Mesendoderm (in vitro differentiated cells): ENCODE measurements at places on chromosomes 2 and 18.
A peak's percentile ranks its signal among the peaks of the same experiment; 100 is the strongest.

DNA sequence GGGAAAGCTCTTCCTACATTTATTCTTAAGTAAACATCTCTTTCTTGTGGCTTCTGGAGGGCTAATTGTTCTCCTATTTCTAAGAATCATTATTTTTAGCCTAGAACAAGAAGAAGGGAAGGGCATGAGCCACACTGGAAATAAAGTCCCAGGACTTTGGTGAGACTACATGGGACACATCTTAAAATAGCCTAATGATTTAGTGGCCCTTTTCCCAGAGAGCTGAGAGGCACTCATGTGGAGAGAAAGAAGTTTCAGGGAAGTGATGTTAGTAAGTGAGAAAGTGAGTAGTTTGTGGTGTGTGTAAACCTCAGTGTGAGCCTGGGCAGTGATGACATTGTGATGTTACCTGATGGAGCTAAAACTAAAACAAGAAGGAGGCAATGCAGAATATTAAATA, 14.6 kb downstream of the ITGA4 start:
- no peak for DNase-seq

DNA sequence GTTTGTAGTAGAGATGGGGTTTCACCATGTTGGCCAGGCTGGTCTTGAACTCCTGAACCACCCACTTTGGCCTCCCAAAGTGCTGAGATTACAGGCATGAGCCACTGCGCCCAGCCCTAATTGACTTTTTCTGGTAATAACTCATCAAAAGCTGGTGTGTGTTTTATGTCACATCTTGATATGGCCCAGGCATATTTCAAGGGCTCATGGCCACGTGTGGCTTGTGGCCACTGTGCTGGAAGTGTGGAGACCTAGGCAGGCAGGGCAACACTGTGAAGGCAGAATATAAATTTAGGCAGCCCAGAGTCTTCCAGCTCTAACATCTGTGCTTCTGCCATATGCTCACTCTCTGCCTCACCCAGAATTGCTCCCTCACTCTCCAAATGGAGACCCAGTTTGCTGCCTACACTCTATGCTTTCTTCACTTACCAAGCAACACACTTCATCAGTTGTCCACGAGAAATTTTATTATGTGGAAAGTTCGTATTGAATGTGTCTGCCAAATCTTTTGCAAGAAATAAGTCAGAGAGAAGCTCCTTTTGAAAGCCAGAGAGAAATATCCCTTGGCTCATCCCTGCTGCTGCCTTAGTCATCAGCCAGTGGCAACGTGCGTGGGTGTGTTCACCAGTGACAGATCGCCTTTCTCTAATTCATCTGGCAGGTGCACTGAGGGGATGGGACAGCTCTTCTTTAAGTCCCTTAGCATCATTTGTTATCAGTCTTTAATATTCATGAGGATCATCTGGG, 129.4 kb upstream of the CXCR4 start:
- no peak for DNase-seq

DNA sequence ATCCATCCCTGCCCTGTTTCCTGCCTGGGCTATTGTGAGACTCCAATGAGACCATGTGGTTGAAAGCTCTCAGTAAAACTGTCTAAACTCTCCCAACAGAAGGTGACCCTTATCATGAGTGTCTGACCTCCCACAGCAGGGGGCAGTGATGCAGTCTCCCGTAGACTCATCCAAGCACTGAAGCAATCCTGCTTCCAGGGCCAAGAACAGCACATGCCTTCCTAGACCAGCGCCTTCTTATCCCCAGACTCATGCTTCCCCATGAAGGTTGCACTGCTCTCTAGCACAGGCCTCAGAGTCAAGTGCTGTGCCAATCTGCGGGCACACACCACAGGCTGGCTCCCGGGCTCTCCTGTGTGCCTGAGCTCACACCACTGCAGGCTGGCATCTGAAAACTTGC, 112.3 kb downstream of the TNS1 start:
- peak; percentile 30 for DNase-seq

DNA sequence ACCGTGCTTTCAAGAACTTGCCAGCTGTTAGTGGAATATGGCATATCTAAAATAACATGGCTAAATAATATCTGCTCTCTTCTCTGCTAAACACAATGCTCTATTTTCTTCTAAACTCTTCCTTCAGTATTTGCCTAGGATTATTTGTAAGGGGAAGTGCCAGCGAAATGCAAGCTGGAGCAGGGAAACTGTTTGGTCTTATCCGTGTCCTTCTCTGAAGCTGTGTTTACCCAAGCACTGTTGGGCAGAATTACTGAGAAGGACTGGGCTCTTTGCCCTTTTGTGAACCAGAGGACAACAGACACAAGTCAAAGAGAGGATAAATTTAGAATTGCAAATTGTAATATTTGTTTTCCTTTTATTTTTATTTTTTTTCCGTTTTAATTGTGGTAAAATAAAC, 23.6 kb downstream of the CPO start:
- DNase-seq, result no peak

DNA sequence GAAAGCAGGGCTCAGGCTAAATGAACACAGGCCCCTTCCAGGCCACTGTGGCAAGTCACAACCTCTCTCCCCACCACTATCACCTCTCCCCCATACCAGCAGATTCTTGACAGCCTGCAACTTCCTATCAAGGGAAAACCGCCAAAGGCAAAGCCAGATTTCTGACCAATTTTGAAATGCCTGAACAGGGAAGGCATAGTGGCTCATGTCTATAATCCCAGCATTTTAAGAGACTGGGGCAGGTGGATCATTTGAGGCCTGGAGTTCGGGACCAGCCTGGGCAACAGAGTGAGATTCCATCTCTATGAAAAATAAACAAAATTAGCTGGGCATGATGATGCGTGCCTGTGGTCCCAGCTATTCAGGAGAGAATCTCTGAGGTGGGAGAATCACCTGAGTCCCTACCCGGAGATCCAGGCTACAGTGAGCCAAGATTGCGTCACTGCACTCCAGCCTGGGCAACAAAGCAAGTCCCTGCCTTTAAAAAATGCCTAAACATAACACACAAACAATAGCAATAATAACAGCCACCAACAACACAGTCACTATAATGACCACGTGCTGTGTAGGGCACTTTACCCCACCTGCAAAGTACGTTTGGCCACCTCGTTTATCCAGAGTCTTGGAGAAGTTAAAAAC, 75.5 kb upstream of the GLI2 start:
- no peak for DNase-seq

DNA sequence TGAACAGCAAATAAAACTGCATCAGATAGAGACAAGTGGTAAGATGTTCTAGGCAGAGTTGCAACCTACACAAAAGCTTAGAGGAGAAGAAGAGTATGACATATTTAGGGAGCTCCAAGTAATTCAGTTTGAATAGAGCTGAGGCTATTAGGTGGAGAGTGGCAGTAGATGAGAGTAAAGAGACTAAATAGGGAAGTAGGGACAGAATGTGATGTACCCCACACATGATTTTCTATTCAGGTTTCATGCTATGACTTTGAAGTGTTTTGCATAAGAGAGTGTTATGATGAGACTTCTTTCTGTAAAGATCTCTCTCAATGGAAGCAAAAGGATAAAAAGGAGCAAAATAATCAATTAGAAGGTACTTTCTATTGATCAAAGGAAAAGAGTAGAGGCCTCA, 206.8 kb upstream of the ERBB4 start:
- DNase-seq, result no peak

GRCh38 chr2:9463698-9464034, 10.7 kb upstream of the IAH1 start:
- DNase-seq, result no peak

DNA sequence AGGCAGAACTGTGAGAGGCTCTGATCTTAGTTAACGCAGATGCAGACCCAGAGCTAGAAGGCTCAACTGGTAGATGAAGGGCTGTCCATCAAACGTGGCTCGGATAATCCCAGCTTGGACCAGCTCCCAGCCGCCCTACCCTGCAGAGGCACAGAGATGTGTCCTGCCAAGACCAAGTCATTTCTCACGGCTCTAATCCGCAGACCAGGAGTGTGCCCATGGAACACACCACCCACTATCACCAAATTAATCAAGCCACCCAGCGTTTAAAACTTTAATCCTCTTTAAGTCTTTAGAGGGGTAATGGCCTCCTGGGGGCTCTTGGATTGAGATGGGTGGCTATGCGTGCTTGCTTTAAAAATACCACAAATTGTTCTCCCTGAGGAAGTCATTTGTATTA, 17.5 kb downstream of the LYPD1 start:
- DNase-seq, result peak; percentile 18

DNA sequence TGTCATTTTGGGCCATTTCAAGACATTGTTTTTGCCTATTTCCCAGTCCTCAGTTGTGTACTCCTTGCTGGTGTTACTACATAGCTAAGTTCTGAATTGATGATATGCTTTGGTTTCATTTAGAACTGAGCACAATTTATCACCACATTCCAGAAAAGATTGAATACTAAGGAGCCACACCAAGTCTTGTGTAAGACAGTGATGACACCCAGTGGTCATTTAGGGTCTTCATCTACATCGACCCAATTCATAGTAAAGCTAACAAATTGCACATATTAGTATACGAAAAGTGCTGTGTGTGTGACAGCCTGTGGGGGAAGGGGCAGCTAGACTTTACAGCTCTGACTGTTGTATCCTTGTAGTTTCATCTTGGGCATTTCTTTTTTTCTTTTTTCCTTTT, 10.9 kb upstream of the DLX2 start:
- DNase-seq, result peak; percentile 40

DNA sequence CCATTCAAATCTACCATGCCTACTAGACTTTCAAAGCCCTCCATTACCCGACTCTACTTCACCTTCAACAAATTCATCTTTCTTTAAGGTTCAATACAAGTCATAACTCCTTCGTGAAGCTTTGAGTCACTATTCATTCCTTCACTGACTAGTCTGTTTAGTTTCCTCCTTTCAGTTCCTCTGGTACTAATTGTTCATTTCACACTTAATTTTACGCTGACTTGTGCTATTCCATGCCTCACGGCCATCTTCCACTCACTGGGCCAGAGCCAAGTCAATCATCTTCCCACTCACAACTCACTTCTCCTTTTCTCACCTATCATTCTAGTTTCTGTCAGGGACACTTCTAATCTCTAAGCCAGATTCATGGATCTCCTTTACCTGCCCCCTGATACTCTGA, 136.2 kb downstream of the MTX2 start:
- no peak for DNase-seq

- no peak for DNase-seq
These were observed 288.8 kb upstream of the CELF4 start for GRCh38 chr18:37854396-37854795.

- DNase-seq, result peak; percentile 87
These were observed 76.3 kb upstream of the RBBP8 start for GRCh38 chr18:22856870-22857269.

DNA sequence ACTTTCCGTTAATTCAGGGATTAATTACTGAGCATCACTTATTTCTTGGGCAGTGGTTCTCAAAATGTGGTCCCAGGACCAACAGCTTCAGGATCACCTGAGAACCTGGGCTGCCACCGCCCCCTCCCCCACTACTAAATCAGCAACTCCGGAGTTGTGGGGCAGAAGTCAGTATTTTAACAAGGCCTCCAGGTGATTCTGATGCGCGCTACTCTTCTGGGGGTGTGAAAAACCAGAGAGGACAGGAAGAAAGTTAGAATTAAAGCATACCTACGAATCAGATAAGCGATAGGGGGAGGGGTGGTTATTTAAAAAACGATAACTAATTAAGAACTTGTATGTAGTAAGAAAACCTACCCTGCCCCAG, 319 bp downstream of the ZSCAN30 start:
- no peak for DNase-seq

GRCh38 chr2:79191816-79192215, 32.3 kb upstream of the REG3A start:
- DNase-seq, result peak; percentile 28

DNA sequence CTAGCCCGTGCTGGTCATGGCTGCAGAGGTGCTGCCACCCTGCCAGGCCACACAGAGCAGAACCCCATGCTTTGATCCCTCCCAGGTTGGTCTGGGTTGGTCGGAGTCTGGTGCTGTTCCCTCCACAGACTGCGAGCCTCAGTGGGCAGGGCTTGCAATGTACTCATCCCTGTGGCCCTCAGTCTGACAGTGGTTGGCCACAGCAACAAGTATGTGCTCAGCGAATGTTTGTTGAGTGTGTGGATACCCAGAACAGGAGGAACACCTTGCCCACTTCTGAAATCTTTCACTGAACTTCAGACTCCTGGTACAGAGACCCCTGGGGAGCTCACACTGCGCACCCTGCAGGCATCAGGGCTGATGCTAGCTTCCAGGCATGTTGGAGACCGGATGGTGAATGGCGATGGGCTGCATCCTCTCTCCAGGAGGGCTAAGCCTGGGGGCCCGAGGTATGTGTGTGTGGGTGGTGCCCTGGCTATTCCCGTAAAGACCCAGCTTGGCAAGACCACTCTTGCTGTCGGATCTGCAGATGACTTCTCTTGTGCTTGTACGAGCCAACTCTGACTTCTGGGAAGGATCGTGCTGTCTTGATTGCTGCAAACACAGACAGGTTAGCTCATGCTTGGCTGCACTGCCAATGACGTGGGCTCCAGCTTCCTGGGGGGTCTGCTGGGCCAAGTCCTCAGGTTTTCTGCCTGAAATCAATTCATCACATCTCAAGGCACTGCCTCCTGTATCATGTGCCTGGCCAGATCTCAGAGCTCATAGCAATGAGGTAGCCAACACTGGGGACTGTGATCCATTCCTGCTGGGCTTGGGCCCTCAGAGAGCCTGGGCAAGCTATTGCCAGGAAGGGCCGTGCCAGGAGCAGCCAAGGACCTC, 43.7 kb downstream of the RHOB start:
- no peak for DNase-seq

GRCh38 chr18:34659579-34660517, 50.2 kb upstream of the DTNA start:
- peak; percentile 98 for DNase-seq

GRCh38 chr2:177287814-177288213, 23.3 kb upstream of the NFE2L2 start:
- DNase-seq, result no peak

DNA sequence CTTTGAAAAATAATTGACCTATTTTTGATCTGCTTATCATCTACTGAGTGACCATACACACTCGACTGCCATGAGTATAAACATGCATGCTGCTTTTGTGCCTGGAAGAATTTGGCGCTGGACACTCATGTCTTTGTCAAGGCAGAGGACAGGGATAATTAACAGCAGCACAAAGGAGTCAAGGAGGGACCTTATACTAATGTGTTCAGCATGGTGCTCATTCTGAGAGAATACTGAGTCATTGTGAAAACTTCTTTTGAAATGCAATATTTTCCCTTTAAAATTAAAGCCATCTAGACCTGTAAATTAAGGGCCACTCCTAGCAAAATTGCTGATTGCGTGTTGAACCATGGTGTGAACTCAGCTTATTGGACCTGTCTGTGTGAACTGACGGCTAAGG, 116.3 kb downstream of the ZNF532 start:
- no peak for DNase-seq

DNA sequence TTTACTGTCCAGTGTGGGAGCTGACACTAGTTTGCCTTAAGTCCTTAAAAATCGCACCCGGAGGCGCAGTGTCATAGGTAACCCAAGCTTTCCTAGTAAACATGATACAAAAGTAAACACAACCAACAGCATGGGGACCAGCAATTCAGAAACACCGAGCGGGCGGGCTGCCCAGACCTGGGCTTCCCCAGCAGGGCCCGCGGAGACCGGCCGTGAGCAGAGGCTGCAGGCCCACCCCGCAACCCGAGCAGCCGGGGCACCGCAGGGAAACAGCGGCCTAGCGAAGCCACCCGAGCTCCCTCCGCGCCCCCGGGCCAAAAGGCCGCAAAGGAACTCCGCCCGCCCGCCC, 296 bp downstream of the TTC21B start:
- no peak for DNase-seq
